ENCODE measurements at places on chromosomes 4 and X.

DNA sequence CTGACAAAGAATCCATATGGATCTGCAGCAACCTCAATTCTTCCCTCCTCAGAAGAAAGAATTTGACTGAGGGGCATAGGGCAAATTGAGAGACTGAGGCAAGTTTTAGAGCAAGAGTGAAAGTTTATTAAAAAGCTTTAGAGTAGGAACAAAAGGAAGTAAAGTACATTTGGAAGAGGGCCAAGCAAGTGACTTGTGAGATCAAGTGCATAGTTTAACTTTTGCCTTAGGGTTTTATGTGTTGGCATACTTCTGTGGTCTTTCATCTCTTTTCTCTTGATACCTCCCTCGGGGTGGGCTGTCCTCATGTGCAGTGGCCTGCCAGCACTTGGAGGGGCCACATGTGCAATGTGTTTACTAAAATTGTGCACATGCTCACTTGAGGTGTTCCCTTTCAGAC is 98.0 kb upstream of the MAGEB16 start:
- DNase-seq, result no peak

DNA sequence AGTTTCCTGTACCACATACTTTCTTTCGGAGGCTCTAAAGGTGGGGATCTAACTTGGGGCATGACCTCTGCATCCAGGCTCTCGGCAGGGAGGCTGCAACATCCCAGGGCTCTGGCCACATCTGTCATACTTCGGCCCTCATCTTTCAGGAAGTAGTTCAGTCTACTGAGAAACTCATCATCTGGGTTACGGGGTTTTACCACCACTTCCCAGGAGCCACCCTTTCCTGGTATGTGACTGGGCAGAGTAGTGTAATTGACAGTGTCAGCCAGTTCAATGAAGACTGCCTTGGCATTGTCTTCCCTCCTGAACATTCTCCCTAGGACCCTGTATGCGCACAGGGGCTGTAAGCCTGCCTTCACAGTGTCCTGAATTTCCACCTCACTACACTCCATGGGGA is 2.8 kb downstream of the PNMA5 start:
- no peak for DNase-seq

- DNase-seq, result no peak
Observed at GRCh38 chrX:13194291-13195103, 125.4 kb downstream of the ATXN3L start.

DNA sequence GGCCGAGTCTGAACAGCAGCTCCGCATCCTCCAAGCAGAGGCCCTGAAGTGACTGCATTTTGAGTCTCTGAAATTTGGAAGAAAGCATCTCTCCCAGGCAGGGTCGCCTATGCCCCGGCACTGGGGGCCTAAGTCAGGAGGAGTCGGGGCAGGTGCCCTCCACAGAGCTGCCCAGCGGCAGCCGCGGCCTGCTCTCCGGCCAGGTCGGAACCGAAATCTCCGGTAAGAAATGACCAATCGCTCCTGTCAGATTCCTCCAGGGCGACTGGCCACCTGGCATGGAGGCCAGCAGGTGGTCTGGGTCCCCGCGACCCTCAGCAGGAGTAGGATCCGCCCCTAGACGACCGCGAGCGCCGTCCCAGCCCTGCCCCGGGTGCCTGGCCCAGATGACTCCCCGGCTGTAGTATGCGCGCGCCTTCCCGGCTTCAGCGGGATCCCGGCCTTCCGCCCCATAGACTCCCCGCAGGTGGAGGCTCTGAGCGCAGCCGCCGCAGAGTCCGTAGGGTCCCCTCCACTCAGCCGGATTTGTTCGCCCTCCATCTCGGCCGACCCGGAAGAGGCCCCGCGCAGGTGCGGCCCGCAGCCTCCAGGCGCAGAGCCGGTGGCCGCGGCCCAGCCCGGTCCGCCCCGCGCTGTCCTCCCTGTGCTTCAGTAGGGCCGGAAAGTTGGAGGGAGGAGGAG is 1.5 kb downstream of the NKX1-1 start:
- DNase-seq, result no peak

DNA sequence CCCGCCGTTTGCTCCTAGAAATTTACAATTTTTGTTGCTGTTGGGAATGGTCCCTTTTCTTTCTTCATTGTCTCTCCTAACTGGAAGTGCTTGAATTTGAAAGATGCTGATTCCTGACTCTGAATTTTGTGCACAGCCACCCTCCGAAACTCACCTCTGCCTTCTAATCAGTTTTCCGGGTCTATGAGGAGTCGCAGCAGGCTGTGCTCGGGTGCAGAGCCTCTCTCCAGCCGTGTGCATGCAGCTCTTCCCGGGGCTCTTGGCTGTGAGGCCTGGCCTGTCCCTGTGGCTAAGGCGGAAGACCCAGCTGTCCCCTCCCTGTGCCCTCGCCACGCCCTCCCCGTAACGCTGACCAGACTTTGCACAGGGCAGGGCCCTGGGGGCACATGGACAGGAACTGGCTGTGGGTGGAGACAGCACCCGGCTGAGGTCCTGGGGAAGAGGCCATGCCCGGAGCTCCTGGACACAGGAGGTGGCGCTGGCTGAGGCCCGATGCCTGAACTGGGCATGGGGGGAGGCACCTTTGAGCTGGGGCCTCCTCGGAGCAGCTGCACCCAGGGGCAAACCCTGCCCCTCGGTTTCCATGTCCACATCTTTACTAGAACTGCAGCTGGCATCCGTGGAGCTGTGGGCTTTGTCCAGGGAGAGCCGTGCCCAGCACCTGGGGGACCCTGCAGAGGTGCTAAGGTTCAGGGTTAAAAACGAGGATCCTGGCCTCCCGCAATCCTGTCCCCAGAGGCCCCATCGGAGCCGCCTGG is 32.6 kb upstream of the SPON2 start:
- peak; percentile 92 for DNase-seq

- DNase-seq, result no peak
Observed at GRCh38 chrX:40448793-40449192, 132.0 kb upstream of the ATP6AP2 start.

DNA sequence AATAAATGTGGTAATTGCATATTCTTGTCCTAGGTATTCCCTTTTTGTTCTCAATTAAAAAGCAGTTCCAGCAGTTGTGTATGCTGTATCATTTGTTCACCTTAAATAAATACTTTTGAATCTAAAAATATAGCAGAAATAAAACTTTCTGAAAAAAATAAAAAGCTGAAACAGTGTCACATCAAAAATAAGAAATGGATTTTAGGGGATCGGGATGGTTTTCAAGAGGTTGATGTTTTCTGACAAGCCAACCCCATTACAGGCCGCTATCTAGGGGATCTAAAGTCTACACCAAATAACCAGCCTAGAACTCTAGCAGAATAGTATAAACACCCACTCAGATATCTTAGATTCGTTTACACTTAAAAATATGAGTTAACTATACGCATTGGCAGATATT is 95.4 kb upstream of the MAML3 start:
- no peak for DNase-seq

GRCh38 chr4:77082886-77083608 is 7.3 kb upstream of the CCNI start:
- DNase-seq, result no peak

GRCh38 chr4:187016101-187016500 is 292.4 kb upstream of the FAT1 start:
- no peak for DNase-seq

- DNase-seq, result no peak
Observed at GRCh38 chr4:24999392-25000089, 31.2 kb downstream of the LGI2 start.

DNA sequence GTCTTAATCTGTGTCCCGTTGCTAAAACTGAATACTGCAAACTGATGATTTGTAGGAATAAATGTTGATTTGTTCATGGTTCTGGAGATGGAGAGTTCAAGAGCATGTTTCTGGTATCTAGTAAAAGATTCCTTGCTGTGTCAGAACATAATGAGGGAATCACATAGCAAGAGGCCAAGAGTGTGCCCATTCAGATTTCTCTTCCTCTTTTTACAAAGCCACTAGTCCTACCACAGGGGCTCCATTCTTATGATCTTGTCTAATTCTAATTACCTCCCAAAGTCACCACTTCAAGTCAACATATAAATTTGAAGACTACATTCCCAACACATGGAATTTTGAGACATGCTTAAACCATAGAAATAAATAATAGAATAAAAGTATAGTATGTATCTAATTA is 608.8 kb upstream of the EPHA5 start:
- no peak for DNase-seq

DNA sequence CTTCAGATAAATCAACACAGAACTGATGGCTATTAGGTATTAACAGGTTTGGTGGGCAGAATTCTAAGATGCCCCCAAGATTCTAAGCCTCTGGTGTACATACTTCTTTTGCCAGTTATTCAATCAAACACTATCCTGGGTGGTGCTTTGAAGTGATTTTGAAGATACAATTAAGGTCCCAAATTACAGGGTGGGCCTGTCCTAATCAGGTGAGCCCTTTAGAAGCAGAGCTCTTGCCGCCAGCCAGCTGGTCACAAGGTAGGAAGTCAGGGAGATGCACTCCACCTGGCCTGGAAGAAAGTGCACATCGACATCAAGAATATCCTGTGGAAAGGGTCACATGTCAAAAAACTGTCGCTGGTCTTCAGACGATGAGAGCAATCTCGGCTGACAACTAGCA is 29.5 kb downstream of the ASB9 start:
- DNase-seq, result no peak

- no peak for DNase-seq
Observed at GRCh38 chr4:56128213-56128612, 179.5 kb downstream of the CEP135 start.

DNA sequence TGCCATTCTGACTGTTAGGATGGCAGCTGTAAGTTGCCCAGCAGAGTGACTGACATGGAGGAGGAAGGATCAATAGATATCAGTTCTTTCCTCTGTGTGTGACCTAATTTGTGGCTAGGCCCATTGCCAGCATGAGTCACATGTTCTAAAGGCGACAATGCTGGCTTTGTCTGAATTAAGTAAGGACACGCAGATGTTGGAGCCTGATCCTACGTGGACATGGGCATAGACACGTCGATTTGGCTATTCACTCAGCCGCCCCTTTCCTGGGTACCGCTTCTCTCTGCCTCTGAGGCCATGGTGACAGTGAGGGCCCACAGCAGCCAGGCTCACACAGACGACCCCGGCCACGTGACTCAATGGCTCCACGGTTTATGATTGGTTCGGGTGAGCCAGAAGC is 16.3 kb downstream of the PROM1 start:
- peak; percentile 50 for DNase-seq

GRCh38 chr4:21921526-21922180 is 26.9 kb downstream of the KCNIP4 start:
- no peak for DNase-seq

- no peak for DNase-seq
Observed at GRCh38 chr4:174882317-174882992, 35.7 kb upstream of the ADAM29 start.

DNA sequence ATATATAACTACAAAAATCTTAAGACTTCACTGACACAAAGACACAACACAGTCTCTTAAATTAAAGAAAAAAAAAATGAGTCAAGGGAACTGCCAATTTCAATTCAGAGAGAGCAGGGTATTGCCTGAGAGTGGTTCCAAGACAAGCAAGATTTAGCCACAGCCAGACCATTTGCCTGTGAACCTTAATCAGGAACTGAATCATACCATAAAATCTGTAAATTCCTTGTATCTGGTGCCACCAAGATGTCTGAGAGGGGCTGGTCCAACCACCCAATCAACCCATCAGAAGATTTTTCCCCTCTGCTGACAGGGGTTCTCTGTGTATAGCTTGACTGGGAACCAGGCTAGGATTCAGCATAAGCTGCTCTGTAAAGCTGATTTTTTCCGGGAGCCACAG is 159.2 kb downstream of the CPEB2 start:
- DNase-seq, result no peak

GRCh38 chrX:43753637-43754036 is 97.5 kb downstream of the MAOA start:
- no peak for DNase-seq

GRCh38 chrX:100418556-100418955 is 8.5 kb upstream of the PCDH19 start:
- no peak for DNase-seq

DNA sequence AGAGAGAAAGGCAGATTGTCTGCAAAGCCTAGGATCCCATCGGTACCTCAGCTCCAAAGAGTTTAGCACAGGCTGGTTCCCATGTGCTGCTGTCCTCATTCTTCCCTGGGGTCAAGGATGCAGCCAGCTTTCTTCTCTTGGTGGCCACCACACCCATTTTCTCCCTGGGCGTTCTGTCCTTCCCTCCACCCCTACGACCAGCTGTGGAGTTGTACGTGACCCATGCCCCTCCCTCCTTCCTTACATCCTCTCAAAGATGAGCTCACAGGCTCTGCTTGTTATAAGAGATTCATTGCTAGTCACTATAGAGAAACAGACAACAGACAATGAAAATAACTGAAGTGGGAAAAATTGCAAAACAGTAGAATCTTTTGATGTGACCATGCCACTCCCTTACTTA is 74.0 kb upstream of the KLF3 start:
- DNase-seq, result no peak

DNA sequence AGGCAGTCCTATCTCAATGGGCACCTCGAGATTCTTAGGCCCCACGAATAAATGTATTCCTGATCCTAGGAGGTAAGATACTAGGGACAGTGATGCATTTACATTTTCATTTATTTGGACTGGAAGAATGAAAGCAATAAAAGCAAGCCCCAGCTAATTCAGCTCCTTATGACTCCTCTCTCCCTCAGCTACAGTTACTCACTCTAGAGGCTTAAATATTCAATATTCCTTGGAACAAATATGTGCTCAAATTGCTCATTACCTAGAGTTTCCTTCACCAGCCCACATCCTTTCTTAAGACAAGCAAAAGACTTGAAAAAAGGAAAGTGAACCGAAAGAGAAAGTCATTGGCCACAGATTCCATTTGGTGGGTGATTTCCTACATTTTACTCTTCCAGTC is 13.9 kb downstream of the PAGE2 start:
- no peak for DNase-seq

- DNase-seq, result no peak
Observed at GRCh38 chr4:74768857-74769525, 25.3 kb downstream of the BTC start.

GRCh38 chr4:56243107-56243506 is 144.2 kb downstream of the AASDH start:
- DNase-seq, result no peak

GRCh38 chr4:146525754-146526153 is 4.0 kb upstream of the SLC10A7 start:
- DNase-seq, result no peak

DNA sequence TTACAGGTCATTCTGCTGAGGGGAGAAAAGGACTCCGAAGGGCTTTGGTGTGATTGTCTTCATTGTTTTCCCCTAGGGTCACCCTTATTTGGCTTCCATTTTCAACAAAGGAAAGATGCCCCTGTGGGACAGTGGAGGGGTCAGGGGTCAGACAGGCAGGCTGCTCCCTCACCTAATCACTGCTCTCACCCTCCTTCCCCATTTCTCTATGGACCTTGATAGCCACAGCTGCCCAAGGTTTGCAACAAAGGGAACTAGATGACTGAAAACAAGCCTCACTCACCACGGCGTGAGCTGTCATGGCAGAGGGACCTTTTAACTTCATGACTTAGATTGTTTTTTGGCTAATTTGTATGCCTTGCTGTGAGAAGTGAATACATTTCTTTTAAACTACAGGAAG is 40.7 kb downstream of the C4orf51 start:
- no peak for DNase-seq

DNA sequence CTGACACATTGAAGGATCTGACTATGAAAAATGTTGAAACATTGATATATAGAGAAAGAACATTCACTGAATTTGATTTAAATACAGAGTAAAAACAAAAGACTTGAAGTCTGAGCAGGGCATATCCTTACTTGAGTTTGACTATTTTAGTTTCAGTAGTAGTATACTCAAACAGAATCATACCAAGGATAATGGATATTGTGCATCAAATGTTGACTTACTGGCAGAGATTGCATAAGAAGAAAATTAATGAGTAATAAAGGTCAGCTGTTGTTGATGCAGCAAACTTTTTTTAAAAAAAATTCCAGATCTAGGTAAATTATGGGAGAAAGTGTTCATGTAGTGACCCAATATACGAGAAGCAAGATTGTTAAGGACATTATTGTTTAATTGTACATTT is 94.5 kb upstream of the APOOL start:
- no peak for DNase-seq
